ENCODE measurements at places on chromosomes 16 and 17.

- DNase-seq, result no peak
These were observed 52.5 kb downstream of the ZNF778 start for GRCh38 chr16:89269805-89270665.

GRCh38 chr16:84024854-84025253 lies 17.7 kb downstream of the SLC38A8 start:
- no peak for DNase-seq

DNA sequence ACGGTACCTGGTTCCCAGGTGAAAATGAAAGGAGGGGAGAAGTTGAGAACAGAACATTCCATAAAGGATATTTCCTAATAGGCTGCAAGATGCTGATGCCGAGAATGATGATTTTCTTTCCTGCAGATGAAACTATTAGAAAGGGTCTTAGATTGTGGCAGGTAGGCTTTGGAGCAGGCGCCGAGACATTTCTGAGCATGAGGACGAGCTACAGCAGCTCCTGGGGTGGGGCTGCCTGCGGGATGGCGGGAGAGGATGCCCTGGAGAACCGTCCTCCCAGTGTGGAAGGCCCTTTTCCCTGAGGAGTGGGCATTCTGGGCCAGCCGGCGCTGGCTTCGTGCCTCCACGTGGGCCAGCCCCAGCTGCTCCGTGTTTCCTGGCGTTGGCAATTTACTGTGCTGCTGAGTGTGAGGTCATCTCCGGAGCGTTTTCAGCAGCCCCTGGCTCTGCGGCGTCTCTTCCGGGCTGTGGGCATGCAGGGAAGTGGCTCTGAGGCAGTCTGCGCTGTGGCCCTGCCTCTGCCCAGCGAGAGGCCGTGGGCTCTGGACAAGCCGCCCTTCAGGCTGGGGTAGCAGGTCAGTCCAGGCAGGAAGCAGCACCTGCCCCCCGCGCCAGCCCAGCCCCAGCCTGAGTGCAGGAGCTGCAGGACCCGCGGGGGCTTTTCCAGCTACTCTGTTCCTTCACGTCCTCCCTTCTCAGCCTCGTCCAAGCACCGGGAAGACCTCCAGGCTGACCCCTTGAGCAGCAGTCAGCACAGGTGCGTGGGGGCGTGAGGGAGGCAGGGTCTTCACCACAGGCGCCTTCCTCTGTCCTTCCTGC lies 12.2 kb downstream of the ENGASE start:
- no peak for DNase-seq

GRCh38 chr16:57297856-57298255 lies 13.4 kb upstream of the PLLP start:
- DNase-seq, result no peak

DNA sequence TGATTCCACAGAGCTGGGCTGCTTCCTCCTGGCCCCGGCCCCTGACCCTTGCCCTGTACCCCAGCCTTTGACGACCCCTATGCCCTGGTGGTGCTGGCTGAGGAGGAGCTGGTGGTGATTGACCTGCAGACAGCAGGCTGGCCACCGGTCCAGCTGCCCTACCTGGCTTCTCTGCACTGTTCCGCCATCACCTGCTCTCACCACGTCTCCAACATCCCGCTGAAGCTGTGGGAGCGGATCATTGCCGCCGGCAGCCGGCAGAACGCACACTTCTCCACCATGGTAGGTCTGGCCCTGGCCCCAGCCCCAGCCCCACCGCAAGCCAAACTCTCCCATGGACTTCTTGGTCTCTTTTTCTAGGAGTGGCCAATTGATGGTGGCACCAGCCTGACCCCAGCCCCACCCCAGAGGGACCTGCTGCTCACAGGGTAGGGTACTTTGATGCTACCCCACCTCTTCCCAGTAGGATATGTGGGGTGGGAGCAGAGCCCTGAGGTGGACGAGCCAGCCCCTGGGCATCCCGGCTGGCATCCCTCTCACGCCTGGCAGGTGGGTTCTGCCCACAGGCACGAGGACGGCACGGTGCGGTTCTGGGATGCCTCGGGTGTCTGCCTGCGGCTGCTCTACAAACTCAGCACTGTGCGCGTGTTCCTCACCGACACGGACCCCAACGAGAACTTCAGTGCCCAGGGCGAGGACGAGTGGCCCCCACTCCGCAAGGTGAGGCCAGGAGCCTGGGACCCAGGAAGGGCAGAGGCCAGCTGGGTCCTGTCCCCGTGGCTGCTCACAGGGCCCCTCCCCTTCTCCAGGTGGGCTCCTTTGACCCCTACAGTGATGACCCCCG lies 19.0 kb upstream of the MYO15B start:
- no peak for DNase-seq

- DNase-seq, result no peak
These were observed 590 bp downstream of the TMEM219 start for GRCh38 chr16:29962344-29962994.

- DNase-seq, result peak; percentile 36
These were observed 1.3 kb upstream of the BTBD17 start for GRCh38 chr17:74362810-74363498.

- DNase-seq, result no peak
These were observed 72.6 kb downstream of the ABR start for GRCh38 chr17:1107083-1107776.

DNA sequence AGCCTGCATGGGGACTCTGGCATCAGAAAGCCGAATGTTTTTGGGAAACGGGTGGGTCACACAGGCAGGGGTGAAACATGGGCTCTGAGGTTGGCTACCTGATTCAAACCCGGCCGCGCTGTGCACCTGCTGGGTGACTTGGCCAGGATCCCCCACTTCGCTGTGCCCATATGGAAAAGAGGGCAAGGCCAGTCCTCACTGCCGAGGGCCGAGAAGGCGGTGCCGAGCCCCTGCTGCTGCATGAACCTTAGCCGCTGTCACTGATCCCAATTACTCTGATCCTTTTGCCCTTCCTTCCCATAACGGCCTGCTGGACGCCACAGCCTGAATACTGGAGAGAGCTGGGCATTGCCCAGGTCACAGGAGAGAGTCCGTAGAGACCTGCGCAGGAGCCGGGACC lies 17.7 kb downstream of the KDM8 start:
- DNase-seq, result no peak

GRCh38 chr17:73744411-73744810 lies 100.2 kb upstream of the SDK2 start:
- no peak for DNase-seq

GRCh38 chr16:11240636-11241473 lies 15.1 kb downstream of the SOCS1 start:
- DNase-seq, result no peak

DNA sequence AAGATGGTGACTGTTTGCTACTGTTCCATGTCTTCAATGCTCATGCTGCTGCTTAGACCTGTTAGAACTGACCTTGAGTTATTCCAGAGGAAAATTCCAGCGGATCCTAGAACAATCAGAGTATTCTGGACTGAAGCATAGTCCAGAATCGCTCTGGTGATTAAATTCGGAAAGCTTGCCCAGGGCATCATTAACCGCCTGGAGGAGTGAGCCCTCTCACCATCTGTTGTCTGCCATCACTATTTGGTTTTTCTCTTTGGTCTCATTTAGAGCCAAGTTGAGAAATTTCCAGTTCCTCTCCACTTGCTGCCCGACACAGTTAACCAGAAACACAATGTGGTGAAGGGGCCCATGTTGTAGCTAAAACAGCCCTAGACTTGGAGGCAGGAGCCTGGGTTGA lies 104.1 kb downstream of the BMERB1 start:
- peak; percentile 85 for DNase-seq

DNA sequence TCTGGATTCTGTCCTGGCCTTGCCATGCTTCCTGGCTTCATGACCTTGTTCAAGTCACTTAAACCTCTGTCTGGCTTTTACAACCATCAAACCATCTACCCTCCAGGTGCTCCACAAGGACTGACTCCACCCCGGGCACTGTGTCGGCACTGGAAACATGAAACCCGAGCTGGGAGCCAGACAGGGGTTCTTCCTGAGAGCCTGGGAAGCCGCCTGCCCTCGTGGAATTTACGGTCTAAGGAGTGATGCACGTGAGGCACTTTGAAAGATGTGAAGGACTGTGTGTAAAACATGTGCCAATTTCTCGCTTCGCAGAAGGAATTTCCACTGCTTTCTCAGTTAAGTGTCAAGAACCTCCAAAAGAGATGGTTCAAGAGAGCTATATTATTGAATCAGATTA lies 11.6 kb downstream of the CDK5R1 start:
- DNase-seq, result no peak

GRCh38 chr17:76793775-76794174 lies 55.9 kb downstream of the MFSD11 start:
- DNase-seq, result peak; percentile 25

- DNase-seq, result no peak
These were observed 3.5 kb upstream of the UBALD2 start for GRCh38 chr17:76261421-76262215.

GRCh38 chr16:89243664-89244063 lies 26.2 kb downstream of the ZNF778 start:
- no peak for DNase-seq

GRCh38 chr17:63949576-63950250 lies 17.6 kb upstream of the CD79B start:
- no peak for DNase-seq

DNA sequence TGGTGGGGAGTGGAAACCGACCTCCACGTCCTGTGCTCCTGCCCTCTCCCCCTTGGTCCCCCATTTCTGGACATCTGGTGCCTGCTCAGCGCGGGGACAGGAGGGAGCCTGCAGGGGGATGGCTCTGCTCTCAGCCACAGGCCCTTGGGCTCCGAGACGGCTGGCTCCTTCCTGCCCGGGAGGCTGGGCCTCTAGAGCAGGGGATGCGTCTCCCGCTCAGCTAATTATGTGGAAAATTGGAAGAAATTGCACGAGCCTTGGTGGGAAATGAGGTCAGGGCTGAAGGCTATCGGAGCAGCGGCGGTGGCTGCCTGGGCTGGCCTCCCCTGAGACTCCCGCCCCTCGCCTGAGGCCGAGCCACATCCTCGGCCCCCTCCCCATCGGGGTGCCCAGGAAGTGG lies 154.6 kb upstream of the CIBAR2 start:
- no peak for DNase-seq

DNA sequence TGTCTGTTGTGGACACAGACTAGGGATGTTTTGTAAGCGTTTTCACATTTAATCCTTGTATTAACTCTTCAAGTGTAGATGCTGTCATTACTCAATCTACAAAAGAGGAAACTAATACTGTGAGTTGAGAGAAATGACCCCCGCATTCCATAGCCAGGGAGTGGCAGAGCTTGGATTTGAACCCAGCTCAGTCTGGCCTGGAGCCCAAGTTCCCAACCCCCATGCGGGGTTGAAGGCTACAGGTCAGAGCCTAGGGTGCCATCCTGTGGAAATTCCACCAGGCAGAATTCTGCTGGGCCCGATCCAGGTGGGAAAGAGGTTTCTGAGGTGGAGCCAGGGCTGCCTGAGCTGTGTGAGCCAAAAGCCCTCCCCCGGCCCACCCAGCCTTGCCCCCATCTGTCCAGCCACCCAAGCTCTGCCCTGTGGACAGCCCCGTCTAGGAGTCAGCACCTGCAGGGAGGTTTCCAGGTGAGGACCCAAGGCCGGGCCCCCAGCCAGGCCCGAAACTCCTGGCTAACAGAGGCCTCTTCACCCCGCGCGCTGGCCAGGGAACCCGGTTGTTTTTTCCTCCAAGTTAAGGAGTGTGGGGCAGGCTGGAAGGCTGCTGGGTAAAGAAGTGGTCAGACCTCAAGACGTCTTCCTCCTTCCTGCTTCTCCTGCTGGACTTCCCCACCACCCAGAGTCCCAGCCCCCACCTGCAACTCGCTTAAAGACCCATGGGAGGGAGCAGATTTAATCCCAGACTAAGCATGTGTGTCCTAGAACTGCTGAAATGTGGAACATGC lies 5.7 kb downstream of the MMP15 start:
- DNase-seq, result no peak

DNA sequence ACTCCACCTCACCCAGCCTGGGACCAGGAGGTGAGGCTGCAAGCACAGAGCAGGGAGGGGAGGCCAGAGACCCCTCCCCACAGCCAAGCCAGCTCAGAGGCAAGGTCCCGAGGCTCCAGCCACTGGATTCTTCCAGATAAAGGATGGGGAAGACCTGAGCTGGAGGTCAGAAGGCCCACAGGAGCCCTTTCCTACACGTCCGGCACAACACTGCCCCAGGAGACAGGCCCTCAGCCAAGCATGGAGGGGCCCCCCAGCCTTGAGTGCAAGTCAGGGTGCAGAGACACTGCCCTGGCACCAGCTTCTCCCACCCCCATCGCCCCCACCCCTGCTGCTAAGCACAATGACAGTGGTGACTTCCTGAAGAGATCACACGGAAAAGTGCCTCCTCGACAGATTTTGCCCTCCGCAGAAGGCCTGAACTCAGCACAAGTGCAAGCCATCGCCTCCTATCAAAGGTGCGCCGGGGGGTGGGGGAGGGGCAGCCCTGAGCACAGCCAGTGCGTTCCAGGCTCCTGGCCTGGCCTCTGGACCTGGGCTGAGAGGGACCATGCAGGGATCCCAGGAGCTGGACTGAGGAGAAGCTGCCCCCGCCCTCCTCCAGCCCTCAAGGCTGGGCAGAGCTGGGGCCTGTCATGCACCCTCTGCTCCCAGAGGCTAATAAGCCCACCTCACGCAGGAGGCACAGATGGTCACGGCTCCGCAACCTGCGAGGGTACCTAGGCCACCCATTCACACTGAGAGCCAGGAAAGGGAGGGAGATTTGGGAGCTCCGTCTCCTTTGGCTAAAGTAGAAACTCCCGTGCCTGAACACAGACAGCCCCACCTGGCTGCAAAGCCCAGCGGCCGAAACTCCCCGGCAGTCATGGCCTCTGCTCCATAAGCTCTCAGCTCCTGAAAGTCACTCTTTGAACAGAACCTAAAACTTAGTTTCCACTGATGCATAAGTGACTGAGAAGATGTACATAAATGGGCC lies 2.7 kb downstream of the MAFG start:
- DNase-seq, result no peak

DNA sequence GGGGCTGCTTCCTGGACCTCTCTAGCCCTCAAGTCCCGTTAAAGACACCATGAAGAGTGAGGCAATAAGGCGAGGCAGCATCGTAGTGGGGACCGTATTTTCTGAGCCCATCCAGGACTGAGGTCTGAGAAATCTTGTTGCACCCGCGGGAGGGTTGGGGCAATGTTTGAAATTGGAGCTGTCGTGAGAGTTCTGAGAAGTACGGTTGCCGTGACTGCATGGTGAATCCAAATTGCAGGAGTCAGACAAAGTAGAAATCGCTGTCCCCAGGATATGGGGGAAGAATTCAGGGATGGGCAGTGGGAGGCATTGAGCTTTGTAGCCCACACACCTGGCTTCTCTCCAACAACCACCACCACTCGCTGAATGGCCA lies 42.0 kb upstream of the RPL38 start:
- no peak for DNase-seq

GRCh38 chr16:78890373-78890895 lies 710.1 kb downstream of the MAF start:
- no peak for DNase-seq

Measured in NCI-H446 treated with DMSO at 0.1 percent for 48 hours (cell line).